ENCODE measurements at places on chromosomes 4 and X.

- H3K4me1 ChIP-seq, result peaks cover 9% of the 10 kb centered on the region
- peak; percentile 35 for DNase-seq
- no peaks in the 10 kb centered on the region for H3K36me3 ChIP-seq
- peak overlapping the region; percentile 63 for H3K27ac ChIP-seq
These were observed 795 bp upstream of the SH3KBP1 start for GRCh38 chrX:19887911-19888879.

- DNase-seq, result no peak
- H3K27ac ChIP-seq, result no peak overlapping the region
- H3K4me1 ChIP-seq, result no peaks in the 10 kb centered on the region
These were observed 7.7 kb downstream of the FAM3A start for GRCh38 chrX:154508384-154508745.

- no peaks in the 10 kb centered on the region for H3K27me3 ChIP-seq
- H3K27ac ChIP-seq, result peak overlapping the region; percentile 38
- no peak for DNase-seq
- H3K4me1 ChIP-seq, result peaks cover 6% of the 10 kb centered on the region
- H3K4me3 ChIP-seq, result no peak overlapping the region
These were observed 184.4 kb upstream of the TBC1D9 start for GRCh38 chr4:140940589-140940988.

DNA sequence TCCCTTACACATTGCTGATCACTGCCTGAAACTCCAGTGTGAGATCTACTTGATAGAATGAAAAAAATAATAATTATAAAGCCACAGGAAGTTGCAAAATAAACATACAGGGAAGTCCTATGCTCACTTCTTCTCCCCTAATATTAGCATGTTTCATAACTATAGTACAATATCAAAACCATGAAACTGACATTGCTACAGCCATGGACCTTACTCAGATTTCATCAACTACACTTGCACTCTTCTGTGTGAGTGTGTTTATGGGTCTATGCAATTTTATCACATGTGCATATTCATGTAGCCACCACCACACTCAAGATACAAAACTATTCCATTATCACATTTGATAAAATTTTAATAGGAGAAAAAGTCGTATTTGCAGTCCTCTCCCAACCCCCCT is 57.3 kb downstream of the SPINK2 start:
- no peaks in the 10 kb centered on the region for H3K27me3 ChIP-seq
- no peak overlapping the region for H3K4me3 ChIP-seq
- H3K36me3 ChIP-seq, result no peaks in the 10 kb centered on the region
- no peak for DNase-seq

DNA sequence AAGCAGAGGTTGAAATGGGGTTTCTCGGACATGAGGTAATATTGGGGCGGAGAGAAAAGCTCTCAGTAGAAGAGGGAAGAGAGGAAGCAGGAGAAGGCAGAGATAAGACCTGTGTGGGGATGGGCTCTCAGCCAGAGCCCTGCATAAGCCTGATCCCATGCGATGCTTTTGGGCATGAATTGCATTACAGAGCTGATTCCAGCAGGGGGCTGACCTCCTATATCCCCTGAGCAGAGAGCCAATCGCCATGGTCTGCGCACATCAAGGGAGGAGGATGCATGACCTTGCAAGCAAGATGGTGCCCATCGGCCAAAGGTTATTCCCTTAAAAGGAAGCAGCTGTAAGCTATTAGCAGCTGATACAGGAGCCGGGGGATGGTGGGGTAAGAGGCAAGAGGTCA is 7.6 kb downstream of the ANOS1 start:
- H3K27me3 ChIP-seq, result no peaks in the 10 kb centered on the region
- no peaks in the 10 kb centered on the region for H3K4me1 ChIP-seq
- DNase-seq, result no peak
- no peak overlapping the region for H3K4me3 ChIP-seq
- H3K27ac ChIP-seq, result no peak overlapping the region
- H3K36me3 ChIP-seq, result no peaks in the 10 kb centered on the region

GRCh38 chr4:189202182-189202868 is 738.3 kb upstream of the FRG1 start:
- peaks cover 11% of the 10 kb centered on the region for H3K4me1 ChIP-seq
- DNase-seq, result peak; percentile 69

GRCh38 chr4:152735396-152735859 is 44.1 kb downstream of the TIGD4 start:
- H3K27ac ChIP-seq, result no peak overlapping the region
- no peaks in the 10 kb centered on the region for H3K27me3 ChIP-seq
- H3K4me3 ChIP-seq, result no peak overlapping the region
- H3K36me3 ChIP-seq, result no peaks in the 10 kb centered on the region
- no peak for DNase-seq
- no peaks in the 10 kb centered on the region for H3K4me1 ChIP-seq

- no peak overlapping the region for H3K27ac ChIP-seq
- no peak for DNase-seq
- H3K4me1 ChIP-seq, result no peaks in the 10 kb centered on the region
- no peaks in the 10 kb centered on the region for H3K36me3 ChIP-seq
- no peak overlapping the region for H3K4me3 ChIP-seq
These were observed 249.1 kb upstream of the INTU start for GRCh38 chr4:127383666-127384065.

DNA sequence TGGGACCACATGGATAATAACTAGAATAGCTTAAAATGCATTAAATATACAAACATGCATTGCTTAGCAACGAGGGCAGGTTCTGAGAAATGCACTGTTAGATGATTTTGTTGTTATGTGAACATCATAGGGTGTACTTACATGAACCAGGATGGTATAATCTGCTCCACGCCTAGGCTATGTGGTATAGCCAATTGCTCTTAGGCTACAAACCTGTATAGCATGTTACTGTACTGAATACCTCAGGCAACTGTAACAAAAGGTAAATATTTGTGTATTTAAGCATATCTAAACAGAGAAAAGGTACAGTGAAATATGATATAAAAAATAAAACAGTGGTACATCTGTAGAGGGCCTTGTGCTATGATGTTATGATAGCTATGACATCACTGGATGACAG is 169.2 kb upstream of the IL15 start:
- no peaks in the 10 kb centered on the region for H3K36me3 ChIP-seq
- no peaks in the 10 kb centered on the region for H3K4me1 ChIP-seq
- H3K27me3 ChIP-seq, result no peaks in the 10 kb centered on the region
- H3K4me3 ChIP-seq, result no peak overlapping the region
- no peak for DNase-seq

All from heart right ventricle (tissue), 16 donors.